ENCODE measurements at places on chromosomes 4 and X.

DNA sequence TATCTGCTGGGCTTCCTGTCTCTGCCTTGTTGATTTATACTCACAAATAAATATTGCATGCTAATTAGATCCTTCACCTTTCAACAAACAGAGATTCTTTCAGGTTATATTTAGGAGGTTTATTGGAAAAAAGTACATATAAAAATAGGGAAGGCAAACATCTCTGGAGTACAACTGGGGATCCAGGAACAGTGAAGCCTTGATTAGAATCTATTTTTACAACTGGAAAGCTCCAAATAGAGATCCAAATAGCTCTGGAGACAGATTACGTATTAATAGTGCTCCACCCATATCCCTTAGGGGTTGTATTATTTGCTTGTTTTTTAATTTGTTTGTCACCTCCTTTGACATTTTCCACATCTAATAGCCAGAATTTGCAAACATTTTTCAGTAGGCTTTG, 46.9 kb upstream of the MAP9 start:
- no peak for DNase-seq

DNA sequence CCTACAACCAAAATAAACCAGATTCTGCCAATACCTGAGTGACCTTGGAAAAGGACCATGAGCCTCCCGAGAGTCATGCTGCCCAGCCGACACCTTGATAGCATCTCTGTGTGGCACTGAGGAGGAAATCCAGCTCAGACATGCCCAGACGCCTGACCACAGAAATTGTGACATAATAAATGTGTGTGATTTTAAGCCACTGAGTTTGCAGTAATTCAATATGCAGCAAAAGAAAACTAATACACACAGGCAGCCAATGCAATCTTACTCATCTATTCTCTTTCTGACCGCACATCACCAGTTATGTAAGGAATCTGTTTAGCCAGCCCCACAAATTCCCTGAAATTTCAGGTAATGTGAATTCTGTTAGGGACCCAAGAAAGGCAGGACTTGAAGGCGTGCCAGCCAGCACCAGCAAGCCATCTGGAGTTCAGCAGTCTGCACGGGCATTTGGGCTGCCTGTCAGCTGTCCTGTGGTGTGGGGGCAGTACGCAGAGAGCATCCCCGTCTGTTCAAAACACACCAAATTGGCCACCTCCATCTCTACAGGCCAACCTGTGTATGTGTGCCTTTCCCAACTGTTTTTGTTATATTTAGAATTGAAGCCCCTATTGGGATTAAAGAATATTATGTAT, 176.4 kb downstream of the NLGN4X start:
- DNase-seq = no peak

DNA sequence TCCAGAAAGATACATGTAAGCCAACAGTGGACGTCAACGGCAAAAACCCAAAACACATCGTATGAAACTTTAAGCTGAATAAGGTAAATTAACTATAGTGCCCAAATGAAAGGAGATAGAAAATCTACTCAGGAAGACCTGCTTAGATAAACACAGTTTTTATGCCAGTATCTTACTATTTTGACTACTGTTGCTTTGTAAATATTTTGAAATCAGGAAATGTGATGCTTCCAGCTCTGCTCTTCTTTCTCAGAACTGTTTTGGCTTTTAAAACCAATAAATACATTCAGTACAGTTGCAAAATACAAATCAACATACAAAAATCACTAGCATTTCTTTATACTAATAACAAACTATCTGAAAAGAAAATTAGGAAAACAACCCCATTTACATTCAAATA, 83.8 kb downstream of the SMARCA5 start:
- no peak for DNase-seq

- DNase-seq = no peak
Measured at GRCh38 chr4:186326391-186326790, 60.4 kb downstream of the F11 start.

- peak; percentile 19 for DNase-seq
Measured at GRCh38 chr4:146132445-146132844, 43.1 kb upstream of the LSM6 start.

- DNase-seq = no peak
Measured at GRCh38 chr4:519203-519651, 20.2 kb downstream of the PIGG start.

- DNase-seq = peak; percentile 80
Measured at GRCh38 chr4:105474099-105474518, 247 bp upstream of the PPA2 start.

- DNase-seq = no peak
Measured at GRCh38 chrX:106035064-106035463, 3.5 kb downstream of the SERPINA7 start.

DNA sequence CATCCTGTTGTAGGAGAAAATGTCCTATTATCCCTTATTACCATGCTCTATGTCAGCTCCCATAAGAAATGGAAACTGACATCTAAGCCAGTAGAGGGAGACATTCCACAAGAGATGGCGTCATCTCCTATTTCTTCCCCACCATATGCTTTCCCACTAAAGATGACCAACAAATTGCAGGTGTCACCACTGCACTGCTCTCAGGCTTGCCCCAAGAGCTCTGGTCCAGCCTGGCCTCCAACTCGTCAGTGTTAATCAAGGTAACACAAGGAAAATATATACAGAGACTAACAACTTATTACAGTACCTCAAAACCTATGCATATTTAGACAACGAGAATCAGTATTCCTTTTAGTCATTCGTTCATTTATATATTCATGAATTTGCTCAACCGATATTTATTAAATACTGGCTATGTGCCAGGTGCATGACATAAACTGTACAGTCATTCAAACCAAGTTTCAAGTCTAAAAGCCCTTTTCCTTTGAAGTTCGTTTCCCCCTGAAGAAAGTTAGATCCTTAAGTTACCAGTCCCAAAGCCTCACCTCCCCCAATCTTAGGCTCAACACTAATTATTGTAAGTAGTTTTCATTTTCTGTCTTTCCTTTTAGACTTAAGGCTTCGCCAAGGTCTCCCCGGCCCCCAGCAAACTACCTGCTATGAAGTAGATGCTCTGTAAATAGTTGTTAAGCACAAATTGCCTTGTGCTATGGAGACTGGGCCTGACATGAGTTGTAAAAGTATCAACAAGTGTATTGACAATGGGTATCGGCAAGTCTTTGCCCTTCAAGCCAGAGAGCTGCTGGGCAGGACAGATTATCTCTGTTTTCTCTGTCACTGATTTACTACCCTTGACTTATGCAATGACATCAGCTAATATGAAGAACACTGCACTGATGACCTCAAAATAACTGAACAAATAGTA, 3.1 kb upstream of the FGB start:
- no peak for DNase-seq

DNA sequence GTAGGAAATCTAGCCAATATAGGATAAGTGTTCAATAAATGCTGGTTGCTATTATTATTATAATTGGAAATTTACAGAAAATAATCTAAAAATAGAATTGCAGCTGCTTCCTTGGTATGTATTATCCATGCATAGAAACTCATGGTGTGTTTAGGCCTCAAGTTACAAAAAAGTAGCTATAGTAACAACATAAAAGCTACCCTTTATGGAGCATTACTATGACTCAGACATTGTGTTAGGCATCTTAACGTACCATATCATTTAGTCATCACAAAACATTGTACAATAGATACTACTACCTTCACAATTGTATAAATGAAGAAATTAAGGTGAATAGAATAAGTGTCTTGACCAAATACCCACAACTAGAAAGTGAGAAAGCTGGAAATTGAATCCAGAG, 126.9 kb upstream of the NRK start:
- no peak for DNase-seq

- no peak for DNase-seq
Measured at GRCh38 chrX:38701073-38701472, 100.2 kb upstream of the MID1IP1 start.

GRCh38 chr4:163991298-163991865, 496.9 kb downstream of the TMA16 start:
- no peak for DNase-seq

GRCh38 chr4:168725930-168726329, 229.1 kb downstream of the PALLD start:
- no peak for DNase-seq

DNA sequence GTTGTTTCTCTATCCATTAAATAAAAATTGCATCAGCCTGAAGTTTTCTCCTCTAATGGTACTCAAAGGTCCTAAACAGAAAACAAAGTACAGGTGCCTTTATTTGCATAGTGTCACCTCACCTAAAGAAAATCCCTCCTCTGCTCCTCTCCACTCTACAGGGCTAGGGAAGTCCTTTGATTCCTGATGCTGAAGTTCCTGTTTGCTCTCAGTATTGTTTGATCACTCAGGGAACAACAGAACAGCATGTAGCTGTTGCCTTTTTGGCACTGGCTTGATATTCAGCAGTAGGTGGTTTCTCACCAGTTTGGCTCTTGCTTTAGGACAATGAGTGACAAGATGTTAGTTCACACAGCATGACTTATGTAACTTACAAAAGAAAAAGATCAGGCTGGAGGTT, 156.2 kb upstream of the SLC7A11 start:
- DNase-seq = no peak

GRCh38 chr4:124868495-124868894, 156.0 kb upstream of the ANKRD50 start:
- no peak for DNase-seq

GRCh38 chr4:83582289-83582785, 46.4 kb downstream of the GPAT3 start:
- no peak for DNase-seq

GRCh38 chrX:147917700-147918695, 6.3 kb downstream of the FMR1 start:
- no peak for DNase-seq

DNA sequence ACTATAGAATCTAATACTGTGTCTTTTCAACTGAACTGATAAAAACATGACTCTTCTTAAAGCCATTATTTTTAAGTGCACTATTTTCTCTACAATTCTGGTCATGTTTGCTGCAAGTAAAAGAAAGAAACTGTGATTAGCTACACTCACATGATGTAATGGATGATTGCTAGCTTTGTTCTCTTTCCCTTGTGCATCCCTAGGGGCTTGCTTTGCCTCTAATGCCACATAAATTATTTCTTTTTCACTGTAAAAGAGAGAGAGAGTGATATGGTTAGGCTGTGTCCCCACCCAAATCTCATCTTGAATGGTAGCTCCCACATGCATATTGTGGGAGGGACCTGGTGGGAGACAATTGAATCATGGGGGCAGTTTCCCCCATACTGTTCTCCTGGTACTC, 630.2 kb upstream of the NR3C2 start:
- no peak for DNase-seq

- DNase-seq = no peak
Measured at GRCh38 chr4:69750346-69750745, 10.1 kb downstream of the SULT1B1 start.

- DNase-seq = no peak
Measured at GRCh38 chr4:122764821-122765215, 32.3 kb downstream of the BBS12 start.

GRCh38 chr4:150098214-150098613, 20.0 kb downstream of the DCLK2 start:
- DNase-seq = no peak

DNA sequence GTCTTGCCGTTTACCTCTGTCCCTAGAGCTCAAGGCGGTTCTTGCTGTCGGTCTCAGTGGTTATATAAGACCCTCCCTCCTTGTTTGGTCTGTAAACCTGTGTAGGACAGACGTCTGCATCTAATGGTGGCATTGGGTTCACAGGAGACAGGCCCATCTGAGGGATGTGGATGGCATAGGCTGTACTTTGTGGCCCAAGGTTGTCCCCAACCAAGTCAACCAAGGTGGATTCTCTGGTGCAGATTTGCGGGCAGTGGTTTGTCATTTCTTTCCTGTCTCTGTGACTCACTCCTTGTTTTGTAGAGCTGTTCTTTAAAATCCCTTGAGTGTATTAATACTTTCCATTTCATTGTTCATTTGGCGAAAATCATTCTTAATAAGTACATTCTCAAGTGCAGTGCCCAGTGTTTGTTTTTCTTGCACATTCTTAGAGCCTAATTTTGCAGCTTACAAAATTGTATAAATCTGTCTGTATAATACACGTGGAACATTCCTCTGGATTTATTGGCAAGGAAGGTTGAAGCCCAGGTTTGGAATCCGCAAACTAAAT, 68.0 kb upstream of the TLR2 start:
- DNase-seq = no peak

GRCh38 chrX:136417806-136418205, 69.9 kb upstream of the BRS3 start:
- DNase-seq = no peak

GRCh38 chrX:70262952-70263567, 3.1 kb upstream of the P2RY4 start:
- DNase-seq = peak; percentile 13

DNA sequence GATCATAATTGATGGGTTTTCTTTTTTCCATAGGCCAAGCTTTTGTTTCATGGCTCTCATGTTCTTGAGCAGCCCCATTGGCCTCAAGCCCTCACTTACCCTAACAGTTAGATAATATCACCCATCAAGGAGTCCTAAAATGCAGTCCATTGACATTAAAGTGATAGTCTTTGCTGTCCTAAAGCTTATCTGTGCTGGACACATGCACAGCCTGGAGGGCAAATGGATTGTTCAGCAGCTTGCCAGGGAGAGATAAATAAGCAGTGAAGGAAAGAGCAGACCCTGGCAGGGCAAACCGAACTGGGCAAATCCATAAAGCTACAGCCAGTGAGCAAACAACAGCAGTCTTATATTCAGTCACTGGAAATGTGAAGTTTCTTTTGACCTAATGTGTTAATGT, 199.6 kb upstream of the MID1 start:
- DNase-seq = no peak

DNA sequence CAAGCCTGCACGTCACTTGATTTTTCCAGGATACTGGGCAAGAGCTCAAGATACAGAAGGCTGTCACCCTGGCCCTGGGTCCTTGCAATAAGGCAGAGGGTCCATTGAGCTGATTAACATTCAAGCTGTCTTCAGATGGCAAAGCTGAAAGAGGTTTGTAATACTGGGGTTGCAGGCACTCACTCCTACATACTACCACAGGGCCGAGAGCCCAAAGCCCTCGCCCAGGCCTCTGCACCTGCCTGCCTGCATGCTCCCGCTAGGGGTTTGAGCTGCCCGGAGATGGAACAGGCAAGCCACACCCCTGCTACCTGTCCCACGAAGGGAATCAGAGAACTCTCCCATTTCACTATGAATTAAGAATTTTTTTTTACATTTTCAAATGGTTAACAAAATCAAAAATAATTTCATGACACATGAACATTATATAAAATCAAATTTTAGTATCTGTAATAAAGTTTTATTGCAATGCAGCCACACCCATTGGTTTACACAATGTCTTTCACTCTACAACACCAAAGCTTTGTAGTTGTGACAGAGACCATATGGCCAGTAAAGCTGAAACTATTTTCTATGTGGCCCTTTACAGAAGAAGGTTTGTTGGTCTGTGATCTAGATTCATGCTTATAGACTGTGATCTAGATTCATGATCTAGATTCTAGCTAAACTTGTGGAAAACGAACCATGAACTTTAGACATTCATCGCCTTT, 530.4 kb upstream of the IGFBP7 start:
- DNase-seq = no peak

- no peak for DNase-seq
Measured at GRCh38 chr4:85676050-85676425, 201.1 kb downstream of the ARHGAP24 start.

- no peak for DNase-seq
Measured at GRCh38 chrX:133362538-133362937, 52.8 kb downstream of the GPC4 start.
